ENCODE measurements at places on chromosomes 6 and 20.
A peak's percentile ranks its signal among the peaks of the same experiment; 100 is the strongest.

DNA sequence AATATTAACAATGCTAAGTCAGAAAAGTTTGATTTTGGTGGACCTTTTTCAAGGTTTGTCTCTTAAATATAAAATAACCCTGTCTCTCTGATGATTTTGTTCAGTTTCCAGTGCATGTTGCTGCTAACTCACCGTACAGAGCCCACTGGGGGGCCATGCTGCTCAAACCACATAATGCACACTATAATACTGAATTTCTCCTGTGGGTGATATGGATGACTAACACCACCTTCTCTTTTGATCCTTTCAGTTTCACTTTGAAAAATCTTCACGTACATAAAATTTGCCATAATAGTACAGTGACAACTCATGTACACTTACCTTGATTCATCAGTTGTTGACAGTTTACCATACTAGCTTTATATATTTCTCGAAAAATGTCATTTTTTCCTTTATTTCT, 506.6 kb upstream of the MAN1A1 start:
- DNase-seq, result peak; percentile 4

- no peak for DNase-seq
Observed at GRCh38 chr20:10504994-10505730, 70.1 kb downstream of the SLX4IP start.

DNA sequence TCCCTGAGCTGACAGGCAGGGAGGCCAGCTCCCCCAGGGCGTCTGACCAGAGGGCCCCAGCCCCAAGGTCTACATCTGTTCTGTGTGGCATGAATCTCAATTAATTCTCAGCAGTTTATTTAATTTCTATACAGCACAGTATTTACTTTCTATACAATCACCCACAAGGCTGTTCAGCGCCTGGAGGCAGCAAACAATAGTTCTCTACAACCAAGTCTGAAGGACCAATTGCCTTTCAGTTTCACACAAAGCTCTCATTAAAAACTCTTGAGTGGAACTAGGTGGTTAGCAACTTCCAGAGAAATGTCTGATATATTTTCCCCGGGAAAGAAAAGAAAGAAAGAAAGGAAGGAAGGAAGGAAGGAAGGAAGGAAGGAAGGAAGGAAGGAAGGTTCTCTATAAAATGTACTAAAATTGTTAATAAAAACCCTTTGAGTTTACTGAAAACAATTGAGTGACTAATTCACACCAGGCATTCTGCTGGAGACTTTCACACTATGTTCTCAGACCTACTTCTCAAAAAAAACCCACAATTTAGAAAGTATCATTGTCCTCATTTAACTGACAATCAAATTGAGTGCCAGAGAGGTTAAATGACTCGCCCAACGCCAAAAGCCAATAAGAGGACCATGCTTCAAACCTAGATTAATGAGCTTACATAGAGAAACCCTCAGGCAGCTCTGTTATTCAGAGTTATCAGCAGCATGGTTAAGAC, 62.5 kb downstream of the METTL24 start:
- DNase-seq, result no peak

GRCh38 chr6:139254196-139254595, 37.6 kb downstream of the TXLNB start:
- DNase-seq, result no peak

GRCh38 chr6:34928220-34928619, 39.2 kb downstream of the ANKS1A start:
- no peak for DNase-seq

- DNase-seq, result no peak
Observed at GRCh38 chr6:98900706-98901105, 47.0 kb downstream of the FBXL4 start.

All from EL (cell line).